ENCODE measurements at places on chromosomes 12 and 14.

DNA sequence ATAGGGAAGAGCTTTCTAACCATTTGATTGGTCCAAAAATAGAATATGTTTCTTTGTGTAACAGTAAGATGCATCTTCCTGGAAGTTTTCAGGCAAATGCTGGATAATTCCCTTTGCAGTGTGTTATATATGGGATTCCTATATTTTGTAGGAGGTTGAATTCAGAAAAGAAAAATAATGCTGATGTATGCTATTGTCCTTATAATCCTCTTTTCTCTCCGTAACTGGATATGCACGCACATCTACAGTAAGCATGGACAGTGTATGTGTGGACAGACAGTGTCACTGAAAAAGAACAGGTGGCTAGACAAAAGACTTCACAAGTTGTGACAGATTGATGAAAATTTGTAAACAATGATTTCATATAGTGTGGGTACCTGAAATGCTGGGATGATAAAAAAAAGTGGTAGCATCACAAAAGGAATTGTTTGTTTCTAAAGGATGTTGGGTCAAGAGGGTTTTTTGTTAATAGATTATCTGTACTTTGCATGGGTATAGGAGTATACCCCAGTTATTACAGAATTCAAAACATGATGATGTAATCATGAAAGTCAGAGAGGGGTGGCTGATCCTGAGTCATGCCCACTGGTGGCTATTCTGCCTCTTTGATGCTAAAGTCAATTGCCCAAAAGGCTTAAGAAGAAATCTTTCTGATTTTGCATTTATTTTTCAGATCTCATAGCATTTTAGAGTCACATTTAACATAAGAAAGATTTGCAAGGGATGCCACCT, 160.7 kb upstream of the TMTC1 start:
- no peak for DNase-seq

GRCh38 chr14:103141117-103141796, 18.0 kb downstream of the TNFAIP2 start:
- no peak for DNase-seq

GRCh38 chr14:102671410-102671809, 79.0 kb downstream of the RCOR1 start:
- DNase-seq: no peak

GRCh38 chr12:102061096-102061559, 663 bp downstream of the WASHC3 start:
- peak; percentile 82 for DNase-seq

DNA sequence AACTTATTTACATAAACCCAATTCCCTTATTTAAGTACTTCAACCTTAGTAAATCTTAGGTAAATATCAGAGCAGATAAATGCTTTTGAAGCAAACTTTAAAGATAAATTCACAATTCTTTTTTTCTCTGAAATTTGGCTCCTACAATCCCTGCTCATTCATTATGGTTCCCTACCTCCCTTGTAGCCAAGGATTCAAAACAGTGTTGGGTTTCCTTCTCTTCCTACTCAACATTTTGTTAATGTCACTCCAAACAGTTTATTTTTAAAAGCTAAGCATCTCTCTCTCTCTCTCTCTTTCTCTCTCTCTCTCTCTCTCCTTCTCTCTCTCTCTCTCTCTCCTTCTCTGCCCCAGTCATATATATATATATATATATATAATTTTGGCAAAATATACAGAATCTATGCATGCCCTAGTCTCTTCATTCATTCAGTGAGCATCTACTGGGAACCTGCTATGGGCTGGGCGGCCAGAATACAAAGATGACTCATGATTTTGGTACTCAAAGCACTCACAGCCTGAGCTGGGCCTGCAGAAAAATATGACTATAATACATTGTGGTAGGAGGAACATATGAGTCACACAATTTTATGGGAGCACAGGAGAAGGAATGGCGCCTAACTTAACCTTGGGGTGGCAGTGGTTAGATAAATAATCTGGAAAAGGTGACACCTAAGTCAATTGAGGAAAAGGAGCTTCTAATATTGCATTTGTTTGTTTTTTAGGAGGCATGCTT, 123.7 kb upstream of the DHRS4 start:
- no peak for DNase-seq

- DNase-seq: no peak
Observed at GRCh38 chr14:61335049-61335448, 13.7 kb downstream of the PRKCH start.

- DNase-seq: no peak
Observed at GRCh38 chr12:4296751-4297150, 23.2 kb downstream of the CCND2 start.

DNA sequence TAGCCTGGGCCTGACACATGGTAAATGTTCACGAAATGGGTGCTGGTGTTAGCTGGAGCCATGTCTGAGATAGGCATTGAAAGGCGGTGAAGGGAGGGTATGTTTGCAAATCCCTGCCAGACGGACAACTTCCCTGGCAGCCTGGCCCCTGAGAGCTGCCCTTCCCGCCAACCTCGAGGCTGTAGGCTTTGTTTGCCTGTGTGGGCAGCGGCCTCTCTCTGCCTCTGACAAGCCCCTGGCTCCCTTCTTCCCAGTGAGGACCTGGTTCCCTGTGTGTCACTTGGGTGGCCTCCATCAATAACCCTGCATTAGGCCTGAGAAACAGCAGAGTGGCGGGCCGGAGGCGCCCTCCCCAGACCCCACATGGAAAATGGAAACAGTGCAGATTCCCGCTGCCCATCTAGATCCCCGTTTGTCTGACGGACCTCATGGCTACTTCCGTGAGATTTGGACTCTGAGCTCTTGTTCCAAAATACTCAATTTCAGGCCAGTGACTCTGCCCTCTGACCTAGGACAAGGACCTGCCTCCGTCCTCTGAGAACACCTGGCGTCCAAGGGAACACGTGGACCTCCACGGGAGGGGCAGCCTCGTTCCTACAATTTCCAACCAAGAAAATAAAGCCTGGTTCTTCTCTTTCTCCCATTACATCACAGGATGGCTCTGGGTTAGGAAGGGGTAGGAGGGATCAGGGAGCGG, 325.5 kb downstream of the DPF3 start:
- DNase-seq: no peak

- no peak for DNase-seq
Observed at GRCh38 chr12:122336015-122336946, 70.0 kb upstream of the VPS33A start.

GRCh38 chr12:14776236-14776961, 26.9 kb downstream of the WBP11 start:
- no peak for DNase-seq

GRCh38 chr12:90008277-90008676, 299.6 kb upstream of the ATP2B1 start:
- DNase-seq: peak; percentile 78

- DNase-seq: no peak
Observed at GRCh38 chr12:69533844-69534243, 51.4 kb upstream of the CCT2 start.
